ENCODE measurements at places on chromosomes 12 and 14.

GRCh38 chr12:52300796-52301691 lies 9.7 kb upstream of the KRT81 start:
- no peak for DNase-seq

- DNase-seq: no peak
Observed at GRCh38 chr14:80390906-80391305, 179.6 kb upstream of the DIO2 start.

DNA sequence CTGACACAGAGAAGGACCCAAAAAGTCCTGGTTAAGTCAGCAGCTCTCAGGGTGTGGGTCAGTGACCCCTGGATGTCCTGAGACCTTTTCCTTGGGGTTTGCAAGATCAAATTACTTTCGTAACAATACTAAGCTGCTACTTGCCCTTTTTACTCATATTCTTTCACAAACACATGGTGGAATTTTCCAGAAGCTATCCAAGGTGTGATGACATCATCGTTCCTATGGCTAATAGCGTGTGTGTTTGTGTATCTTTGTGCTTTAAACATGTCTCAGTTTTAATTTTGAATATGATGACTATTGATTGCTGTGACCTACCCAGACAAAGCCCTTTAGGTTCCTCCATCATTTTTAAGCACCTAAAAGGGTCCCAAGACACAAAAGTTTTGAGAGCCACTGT lies 176.2 kb downstream of the PHETA1 start:
- DNase-seq: no peak

DNA sequence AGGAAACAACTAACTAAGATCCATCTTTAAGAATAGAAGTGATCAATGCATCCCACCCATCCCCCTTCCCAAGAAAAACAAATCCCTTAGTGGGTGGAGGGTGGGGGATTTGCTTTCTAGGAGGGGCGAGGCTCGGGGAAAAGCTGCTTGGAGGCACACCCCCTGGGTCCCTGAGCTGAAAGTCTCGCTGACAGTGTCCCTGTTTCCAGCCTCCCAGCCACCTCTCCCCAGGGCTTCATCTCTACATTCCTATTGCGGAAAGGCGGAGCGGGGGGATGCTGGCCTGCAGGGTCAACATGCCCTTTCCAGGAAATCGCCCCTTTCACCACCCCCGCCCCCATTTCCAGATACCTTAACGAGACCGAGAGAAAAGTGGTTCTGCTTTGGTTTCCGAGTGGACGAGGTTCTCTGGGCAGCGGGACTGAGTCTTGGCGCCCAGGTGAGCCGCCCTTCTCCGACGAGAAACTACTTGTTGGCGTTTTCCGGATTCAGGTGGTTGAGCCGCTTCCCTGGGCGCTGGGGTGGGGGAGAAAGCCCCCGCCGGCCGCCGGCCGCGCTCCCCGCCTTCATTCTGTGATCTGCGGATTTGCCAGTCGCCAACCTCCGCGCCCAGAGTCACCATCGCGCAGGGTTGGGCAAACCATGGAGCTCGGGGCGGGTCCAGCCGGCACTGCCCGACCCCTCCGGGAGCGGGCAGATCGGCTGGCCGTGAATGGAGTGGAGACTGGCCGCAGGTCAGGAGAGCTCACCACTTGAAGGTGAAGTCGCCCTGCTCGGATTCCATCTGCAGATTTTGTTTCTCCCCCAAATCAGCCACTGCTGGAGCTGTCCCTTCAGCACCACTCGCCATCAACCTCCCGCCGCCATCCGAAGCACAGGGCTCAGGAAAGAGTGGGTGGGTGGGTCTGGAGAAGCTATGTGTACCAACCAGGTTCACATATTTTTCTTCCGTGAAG lies 505 bp downstream of the KCNC2 start:
- no peak for DNase-seq

DNA sequence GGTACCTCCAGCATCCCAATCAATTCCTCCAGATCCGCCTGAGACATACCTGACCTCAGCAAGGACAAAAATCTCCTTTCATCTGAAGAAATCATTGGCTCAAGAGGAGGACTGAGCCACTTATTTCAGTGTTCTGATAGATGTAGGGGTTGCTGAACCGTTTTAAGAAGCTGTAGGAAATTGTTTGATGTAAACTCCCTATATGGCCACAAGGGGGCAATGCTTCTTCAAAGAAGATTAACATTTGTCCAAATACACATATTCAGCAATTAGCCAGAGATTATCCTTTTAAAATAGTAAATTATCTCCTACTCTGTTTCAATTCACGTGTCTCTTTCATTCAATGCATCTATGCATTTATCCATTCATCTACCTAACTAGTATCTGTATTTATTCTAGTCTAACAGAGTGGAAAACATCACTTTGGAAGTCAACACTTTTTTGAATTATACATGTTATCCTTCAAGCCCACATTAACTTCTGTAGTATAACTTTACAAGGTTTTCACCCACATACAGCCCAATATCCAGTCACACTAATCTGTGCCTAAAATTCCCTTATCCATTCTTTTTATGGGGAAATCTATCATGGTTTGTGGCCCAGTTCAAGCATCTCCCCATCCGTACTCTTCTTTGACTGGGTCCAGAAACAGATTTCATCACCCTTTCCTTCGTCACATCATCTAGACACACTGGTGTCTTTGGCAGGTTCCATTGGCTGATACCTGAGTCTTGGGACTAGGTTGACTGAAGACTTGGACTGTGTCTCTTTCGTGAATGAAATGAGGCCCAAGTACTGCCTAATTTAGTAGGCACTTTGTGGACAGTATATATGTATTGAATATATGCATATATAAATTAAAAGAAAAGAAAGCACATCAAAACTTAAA lies 411.0 kb upstream of the OR4E1 start:
- no peak for DNase-seq

DNA sequence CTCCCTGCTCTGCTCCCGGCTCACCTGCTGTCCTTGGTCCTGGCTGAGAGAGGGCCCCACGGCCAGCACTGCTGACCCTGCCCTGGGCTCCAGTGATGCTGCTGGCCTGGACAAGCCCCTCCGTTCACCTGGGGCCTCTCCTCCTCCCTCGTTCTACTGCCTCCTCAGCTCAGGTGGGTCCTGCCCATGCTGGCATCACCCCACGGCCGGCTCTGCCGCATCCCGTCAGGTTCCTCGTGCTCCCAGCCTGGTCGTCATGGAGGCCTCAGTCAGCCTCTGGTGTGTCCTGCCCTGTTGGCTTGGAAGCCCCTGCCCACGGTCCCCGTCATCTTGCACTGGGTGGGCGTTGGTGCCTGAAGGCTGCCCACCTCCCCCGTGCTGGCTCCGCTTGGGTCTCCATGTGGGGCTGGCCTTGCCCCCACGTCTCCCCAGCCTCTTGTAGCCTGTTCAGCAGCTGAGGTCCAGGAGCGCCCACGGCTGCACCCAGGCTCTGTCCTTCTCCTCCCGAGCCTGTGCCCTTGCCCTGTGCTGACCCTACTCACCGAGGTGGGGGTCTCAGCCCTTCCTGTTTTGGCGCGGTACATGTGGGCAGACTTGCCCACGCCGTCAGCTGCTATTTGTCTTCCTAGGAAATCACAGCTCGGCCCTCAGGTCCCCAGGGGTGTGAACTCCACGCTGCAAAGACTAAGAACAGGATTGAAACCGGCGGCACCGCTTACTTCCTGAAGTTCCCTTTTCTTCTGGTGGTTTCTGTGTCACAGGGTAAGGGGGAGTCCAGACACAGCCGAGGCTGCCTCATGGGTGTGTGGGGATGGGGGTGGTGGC lies 121.6 kb downstream of the TMEM121 start:
- DNase-seq: no peak

DNA sequence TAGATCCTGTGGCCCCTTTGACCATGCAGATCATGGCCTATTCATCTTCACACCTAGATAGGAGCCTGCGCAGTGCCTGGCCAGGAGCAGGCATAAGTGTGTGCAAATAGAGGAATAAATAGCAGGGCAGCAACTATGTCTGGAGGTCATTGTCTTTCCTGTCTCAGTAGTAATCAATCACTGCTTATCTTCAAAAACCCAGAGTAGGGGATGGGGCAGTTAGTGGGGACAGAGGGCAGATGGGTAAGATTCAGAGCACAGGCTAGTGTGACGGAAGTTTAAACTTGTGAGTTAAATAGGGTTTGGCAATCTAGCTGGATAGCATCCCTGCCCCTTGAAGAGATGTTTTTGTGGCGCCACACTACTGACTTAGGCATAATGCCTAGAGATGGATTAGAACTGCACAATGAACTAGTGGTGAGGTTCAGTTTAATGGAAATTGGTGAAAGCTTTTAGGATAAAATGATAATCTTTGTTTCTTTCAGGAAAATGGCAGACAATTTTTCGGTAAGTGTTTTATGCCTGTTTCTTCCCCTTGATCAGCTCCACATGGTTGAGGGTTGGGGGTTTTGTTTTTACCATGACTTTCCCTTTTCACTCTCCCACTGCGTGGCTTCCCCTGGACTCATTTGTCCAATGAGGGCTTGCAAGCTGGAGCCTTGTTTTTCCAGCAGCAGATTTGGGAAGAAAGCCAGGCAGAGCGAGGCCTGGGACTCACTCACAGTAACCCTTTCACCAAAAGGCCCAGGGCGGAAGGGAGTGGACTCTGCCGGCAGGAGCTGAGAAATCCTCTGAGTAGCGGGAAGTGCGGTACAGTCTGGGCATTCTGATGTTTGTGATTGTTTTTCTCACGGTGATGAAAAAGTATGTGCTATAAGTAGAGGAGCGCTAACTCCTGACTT lies 8.1 kb downstream of the LGALS3 start:
- DNase-seq: no peak

- DNase-seq: no peak
Observed at GRCh38 chr14:87179936-87180335, 813.0 kb downstream of the GALC start.

DNA sequence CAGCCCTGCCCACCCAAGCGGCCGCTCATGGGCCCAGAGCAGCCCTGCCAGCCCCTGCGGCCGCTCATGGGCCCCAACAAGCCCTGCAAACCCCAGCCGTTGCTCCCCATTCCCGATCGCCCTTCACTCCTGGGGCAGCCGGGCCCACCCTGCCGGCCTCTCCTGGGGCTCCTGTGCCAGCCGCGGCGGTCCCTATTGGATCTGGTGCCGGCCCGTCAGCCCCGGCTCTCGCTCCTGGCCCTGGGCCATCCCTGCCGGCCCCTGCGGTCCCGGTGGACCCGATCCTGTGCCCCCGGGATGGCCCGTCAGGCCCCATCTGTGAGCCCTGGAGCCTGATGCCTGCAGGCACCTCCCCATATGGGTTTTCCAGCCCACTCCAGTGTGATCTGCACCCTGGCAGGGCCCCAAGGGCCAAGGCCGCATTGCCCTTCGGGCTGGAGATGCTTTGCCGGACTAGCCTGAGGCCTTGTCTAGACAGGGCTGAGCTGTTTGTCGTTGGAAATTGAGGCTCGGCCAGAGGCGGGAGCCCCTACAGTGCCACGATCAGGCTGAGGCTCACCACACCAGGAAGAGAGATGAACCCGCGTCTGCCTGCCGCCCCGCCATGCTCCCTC lies 20.3 kb downstream of the FBRSL1 start:
- no peak for DNase-seq

DNA sequence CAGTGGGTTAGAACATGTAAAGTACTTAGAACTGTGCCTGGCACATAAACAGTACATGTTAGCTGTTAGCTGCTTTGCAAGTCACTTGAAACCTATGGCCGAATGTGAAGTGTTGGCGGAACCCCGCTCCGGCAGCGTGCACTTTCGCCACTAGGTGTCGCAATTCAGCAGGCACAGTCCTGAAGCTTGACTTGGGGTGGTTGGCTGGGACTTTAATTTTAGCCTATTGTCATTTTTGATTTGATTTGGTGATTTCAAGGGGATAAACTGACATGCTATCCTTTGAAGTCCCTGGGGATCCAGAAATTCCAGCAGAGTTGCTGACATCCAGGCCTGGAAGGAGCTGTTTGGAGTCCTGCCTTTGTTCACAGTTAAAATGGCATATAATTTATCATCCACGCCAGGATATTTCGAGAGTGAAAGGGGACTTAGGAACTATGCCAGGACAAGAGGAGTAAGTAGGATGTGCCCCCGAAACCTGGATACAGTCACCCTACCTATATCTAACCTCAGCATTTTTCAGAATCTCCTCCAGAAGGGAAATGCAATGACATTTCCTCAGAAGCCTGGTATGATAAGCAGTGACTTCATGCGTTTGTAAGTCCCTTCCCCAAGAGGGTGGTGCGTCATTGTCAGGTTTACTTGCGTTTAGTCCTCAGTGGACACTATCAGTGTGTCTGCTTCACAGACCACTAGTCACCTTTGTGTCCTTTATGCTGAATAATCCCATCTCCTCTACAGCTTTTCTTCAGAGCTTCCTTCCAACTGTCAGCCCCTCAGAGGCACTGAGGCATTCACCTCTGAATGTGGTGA lies 3.5 kb upstream of the TSPAN9 start:
- DNase-seq: peak; percentile 69

DNA sequence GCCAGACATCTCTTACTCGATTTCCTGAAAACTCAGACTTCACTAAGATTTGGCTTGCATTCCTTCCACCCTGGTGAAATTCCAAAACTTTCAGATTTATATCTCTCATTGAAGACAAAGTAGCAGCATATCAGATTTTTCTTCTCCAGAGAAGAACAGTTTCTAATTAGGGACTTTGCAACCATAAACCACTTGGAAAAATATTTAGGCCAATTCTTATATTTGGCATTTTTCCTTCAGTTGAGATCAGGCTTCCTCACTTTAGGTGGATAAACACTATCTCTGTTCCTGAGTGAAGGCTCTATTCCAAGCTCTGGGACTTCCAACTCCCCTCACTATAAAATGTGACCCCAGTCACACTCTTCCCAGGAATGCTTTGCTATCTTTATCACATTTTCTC lies 1434.3 kb upstream of the FLRT2 start:
- no peak for DNase-seq

DNA sequence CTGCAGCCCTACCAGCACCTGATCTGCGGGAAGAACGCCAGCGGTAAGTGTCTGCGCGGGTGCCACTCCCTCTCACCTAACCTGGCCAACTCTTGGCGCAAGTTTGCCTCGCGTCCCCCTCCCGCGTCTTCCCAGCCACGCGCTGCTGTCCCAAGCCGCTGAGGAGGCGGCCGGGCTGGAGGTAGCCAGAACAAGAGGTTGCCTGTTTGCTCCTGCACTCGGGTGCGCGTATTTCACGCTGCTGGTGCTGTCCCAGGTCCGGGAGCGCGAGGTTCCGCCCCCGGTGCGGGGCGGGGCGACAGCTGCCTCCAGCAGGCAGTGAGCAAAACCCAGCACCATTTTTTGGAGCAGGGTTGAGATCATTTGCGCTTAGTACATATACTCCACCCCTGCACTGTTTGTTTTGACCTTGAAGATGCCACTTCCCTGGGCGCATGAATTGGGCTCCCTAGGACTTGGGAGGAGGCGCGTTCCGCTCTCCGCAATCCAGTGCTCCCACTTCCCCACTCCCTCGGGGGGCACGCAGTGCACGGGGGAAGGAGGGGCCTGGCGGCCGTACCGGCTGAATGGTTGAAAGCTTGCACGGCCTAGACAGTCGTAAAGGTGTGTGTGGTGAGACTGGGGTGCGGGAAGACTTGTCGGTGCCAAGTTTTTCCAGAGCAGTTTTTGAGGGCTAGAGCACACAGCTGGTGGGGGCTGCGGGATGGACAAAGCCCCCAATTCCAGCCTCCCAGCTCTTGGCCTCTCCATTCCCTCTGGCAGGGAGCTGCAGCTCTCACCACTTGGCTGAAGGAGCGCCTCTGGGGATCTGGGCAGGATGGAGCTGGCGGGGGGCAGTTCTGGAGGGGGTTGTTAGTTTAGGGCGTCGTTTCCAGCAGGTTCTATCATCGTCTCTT lies 226.9 kb upstream of the CRY1 start:
- peak; percentile 48 for DNase-seq
